Naive thymus-derived CD8-positive, alpha-beta T cell (primary cell): ENCODE measurements at places on chromosomes 7 and 10. TPM values are rescaled to one million over a fixed set of nuclear protein-coding genes. Genes with fewer than 3 reads are reported as not detected.

- no peak for DNase-seq
- peaks cover 5% of the 10 kb centered on the region for H3K4me1 ChIP-seq
- no peak overlapping the region for H3K4me3 ChIP-seq
Observed at GRCh38 chr10:95437669-95438068, 123.5 kb downstream of the SORBS1 start.

DNA sequence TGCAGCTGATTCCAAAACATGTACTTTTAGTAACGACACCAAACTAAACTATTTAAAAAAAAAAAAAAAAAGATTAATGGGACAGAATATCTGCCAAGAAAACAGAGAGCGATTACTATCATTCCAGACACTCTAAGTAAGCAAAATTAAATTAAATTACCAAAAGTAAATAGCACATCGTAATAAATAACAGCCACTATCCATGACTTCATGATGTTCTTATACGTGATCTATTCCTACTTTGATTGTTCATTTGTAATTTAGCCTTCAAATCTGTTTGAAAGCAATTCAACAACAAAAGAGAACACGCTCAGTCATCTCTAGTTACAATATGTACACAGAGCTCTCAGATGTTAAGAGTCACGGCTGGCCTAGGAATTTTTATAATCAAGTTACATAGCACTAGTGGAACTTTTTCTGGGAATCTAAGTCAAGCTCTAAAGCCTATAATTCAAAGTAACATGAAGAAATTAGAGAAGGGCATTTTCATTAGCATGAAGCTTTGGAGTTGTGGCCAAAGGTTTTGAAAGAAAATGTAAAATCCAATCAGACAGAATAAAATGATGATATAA is 241.7 kb upstream of the NEBL start:
- no peaks in the 10 kb centered on the region for H3K36me3 ChIP-seq
- H3K4me3 ChIP-seq: no peak overlapping the region
- no peak overlapping the region for H3K27ac ChIP-seq
- H3K27me3 ChIP-seq: peaks cover 17% of the 10 kb centered on the region

DNA sequence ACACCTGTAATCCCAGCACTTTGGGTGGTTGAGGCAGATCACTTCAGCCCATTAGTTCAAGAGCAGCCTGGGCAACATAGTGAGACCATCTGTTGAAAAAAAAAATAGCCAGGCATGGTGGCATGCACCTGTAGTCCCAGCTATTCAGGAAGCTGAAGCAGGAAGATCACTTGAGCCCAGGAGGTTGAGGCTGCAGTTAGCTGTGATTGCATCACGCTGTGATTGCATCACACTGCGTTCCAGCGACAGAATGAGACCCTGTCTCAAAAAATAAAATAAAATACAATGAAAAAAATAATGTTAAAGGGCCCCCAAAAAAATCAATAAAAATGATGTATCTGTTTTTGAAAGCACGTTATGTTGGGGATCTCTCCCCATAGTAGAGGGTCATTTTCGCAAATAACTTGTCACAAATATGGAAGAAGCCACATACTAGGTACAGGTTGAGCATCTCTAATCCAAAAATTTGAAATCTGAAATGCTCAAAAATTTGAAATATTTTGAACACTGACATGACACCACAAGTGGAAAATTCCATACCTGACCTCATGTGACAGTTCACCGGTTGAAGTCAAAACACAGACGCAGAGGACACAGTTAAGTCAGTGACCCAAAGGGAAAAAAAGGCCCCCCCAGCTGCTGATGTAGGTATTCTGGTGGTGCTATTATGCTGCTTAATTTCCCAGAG is 9.5 kb downstream of the CISD1 start:
- no peak overlapping the region for H3K27ac ChIP-seq
- H3K4me3 ChIP-seq: no peak overlapping the region
- no peaks in the 10 kb centered on the region for H3K27me3 ChIP-seq
- H3K36me3 ChIP-seq: no peaks in the 10 kb centered on the region

- H3K27ac ChIP-seq: peak overlapping the region; percentile 49
- peak overlapping the region; percentile 85 for H3K4me3 ChIP-seq
- no peak for DNase-seq
Observed at GRCh38 chr10:101840102-101840684, 3.4 kb downstream of the KCNIP2 start.

- H3K36me3 ChIP-seq: no peaks in the 10 kb centered on the region
- H3K4me3 ChIP-seq: no peak overlapping the region
- H3K4me1 ChIP-seq: no peaks in the 10 kb centered on the region
- DNase-seq: peak; percentile 45
- no peaks in the 10 kb centered on the region for H3K27me3 ChIP-seq
Observed at GRCh38 chr10:124568339-124568738, 106.7 kb downstream of the LHPP start.

The FBXW4 gene
- 6.5 TPM for polyA plus RNA-seq

The STOX1 gene
- polyA plus RNA-seq: 1.1 TPM
